ENCODE measurements at places on chromosomes 11 and 22.

- peak; percentile 9 for DNase-seq
These were observed 24.0 kb downstream of the SLC43A1 start for GRCh38 chr11:57491371-57492061.

- DNase-seq, result no peak
These were observed 76.4 kb downstream of the COMMD9 start for GRCh38 chr11:36212564-36213392.

DNA sequence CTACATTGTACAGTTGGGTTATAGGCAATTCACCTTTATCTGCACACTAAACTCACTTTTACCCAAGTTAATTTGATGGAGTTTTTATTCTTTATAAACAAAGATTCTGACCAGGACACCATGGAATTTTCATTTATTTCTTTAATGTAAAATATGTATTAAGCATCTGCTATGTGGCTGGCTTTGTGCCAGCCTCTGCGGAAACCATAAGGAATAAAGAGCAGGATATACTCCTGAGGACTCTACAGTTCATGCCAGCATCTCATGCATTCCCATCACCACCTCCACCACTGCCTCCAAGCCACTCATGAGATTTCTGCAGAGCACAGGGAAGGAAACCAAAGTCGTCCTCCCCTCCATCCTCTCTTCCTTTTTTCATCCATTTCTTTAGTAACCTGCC lies 100.0 kb upstream of the DBX1 start:
- DNase-seq, result no peak

DNA sequence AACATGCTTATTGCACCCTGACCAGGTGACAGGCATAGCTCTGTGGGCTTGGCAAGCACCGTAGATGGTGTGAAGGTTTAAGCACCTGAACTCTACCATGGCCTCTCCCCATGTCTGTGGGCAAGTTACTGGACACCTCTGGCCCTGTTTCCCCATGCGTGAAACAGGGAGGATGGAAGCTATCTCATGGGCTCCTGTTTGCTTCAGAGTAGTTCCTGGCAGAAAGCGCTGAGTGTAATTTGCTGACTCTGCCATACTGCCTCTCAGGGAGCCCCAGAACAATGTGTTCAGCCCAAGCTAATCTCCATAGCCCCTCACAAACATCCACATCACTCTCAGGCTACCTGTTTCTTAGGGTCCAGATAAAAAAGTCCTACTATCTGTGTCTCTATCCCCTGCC lies 2.4 kb downstream of the CBX6 start:
- no peak for DNase-seq

GRCh38 chr11:105986554-105986953 lies 35.5 kb downstream of the MSANTD4 start:
- no peak for DNase-seq

GRCh38 chr11:71062199-71062598 lies 190.2 kb downstream of the SHANK2 start:
- no peak for DNase-seq

DNA sequence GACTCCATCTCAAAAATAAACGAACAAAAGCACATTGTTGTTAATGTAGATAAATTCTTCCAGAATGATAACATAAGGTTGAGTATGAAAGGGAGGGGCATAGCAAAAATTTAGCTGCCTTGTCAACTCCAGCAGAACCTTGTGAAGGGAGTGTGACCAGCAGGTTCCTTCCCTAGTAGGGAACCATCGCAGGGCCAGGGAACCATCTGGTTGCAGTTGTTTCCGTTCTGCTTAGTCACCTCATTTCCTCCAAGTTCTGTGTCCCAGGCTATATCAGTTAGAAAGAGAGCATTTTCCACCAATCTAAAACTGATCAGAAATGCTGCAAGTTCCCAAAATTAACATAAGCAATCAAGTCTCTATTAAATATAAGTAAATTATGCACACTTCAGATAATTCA lies 126.7 kb upstream of the BLID start:
- no peak for DNase-seq

- no peak for DNase-seq
These were observed 38.2 kb downstream of the KIAA0930 start for GRCh38 chr22:45202333-45203149.

- no peak for DNase-seq
These were observed 93.8 kb downstream of the ETS1 start for GRCh38 chr11:128493570-128493965.

DNA sequence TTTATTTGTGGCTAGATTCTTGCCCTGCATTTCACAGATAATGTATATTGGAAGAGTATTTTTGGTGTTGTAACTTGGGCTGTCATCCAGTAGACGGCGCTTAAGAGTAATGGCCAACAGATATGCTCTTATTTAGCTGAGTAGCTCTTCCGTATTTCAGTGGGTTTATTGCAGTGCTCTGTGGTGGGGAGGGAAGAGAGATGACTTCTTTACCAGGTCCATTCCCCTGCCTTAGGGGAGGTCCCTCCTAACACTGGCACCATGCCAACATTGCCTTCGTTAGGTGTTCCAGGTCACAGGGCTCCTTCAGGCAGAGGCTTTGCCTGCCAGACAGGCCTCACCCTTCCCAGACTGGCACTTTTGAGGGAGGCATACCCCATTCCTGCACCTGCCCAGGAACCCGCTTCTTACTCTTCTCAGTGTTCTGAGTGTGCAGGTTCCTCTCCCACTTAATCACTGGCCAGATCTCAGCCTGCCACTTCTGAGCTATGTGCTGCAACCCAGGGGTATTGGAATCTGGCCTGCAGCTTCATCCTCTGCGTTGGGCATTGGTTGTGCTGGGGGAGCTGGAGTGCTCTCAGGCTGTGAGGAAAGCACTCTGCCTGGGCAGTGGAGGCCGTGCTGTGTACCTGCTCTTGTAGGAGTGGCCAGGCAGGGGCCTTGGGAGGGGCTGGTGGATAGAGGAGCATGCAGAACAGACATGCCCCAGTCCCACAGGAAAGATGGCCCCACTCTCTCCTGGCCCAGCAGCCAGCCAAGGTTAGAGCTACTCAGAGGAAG lies 29.4 kb upstream of the SLN start:
- peak; percentile 3 for DNase-seq

GRCh38 chr22:33909075-33909458 lies 11.2 kb downstream of the LARGE1 start:
- no peak for DNase-seq

GRCh38 chr11:107545101-107545514 lies 20.4 kb downstream of the ALKBH8 start:
- no peak for DNase-seq

DNA sequence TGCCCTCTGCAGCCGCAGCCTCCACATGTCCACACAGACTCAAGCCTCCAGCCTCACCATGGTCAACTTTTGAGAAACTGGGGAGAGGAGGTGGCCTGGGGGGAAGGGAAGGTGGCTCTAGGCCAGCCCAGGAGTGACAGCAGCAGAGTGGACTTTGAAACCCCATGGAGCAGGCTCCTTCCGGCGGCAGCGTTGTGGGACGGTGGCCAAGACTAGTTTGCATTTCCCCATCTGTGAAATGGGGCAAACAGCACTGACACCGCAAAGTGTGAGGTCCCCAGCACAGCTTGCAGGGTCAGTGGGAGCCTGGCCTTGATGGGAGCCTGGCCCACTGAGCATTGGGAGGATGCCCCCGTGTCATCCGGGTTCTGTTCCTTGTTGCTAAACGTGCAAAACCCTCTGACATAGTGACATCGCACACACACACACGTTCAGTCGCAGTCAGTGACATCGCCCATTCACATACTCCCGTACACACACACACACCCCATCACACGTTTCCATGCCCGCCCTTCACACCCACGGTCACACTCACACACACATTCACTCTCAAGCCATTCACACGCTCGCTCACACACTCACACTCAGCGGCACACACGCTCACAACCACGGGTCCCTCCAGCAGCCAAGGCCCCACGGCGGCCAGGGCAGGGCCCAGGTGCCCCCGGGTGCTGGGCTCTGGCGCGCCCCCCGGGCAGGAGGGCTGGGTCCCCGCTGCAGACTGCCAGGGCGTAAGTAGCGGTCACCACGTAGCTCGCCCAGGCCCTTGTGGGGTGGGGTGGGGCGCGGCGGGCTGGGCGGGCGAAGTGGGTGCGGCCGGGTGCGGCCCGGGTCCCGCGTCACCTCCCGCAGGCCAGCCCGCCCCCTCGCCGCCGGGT lies 585 bp downstream of the CYB5R3 start:
- no peak for DNase-seq

GRCh38 chr22:47736186-47737034 lies 974.0 kb downstream of the TBC1D22A start:
- DNase-seq, result no peak

GRCh38 chr11:57360991-57361390 lies 20.0 kb downstream of the PRG3 start:
- no peak for DNase-seq

GRCh38 chr22:17430412-17430811 lies 61.2 kb downstream of the CECR2 start:
- DNase-seq, result no peak

GRCh38 chr11:111766834-111767142 lies 599 bp upstream of the PPP2R1B start:
- no peak for DNase-seq

GRCh38 chr11:44427432-44427831 lies 117.5 kb upstream of the ALX4 start:
- no peak for DNase-seq

DNA sequence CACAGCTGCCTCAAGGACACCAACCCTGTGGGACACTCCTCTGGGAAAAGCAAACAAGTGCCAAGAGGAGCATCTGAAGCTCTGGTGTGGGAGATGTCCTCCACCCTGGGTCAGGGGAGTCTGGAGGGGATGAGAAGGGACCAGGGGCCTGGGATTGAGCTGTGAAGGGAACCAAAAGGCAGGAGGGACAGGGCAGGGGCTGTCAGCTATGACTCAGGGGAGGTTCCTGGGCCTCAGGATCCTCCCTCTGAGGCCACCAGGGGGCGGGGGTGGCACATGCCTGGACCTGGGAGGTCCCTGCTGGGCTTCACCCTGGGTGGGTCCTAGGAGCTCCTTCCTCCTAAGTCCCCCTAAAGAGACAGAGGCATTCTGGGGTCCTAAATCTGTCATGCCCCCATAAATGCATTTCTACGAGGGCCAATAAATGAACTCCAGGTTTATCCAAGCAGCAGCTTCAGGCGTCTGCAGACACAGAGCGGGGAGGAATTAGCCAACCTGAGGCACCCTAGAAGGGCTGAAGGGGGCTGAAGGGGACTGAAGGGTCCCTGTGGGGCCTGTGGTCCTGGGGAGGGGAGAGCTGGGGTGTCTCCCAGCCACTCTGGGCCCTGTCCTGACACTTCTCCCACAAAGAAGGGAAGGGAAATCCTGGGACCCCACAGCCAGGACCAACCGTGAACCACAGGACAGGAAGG lies 31.9 kb upstream of the IGLL5 start:
- DNase-seq, result no peak

GRCh38 chr11:69831985-69832384 lies 12.8 kb upstream of the FGF3 start:
- DNase-seq, result no peak

DNA sequence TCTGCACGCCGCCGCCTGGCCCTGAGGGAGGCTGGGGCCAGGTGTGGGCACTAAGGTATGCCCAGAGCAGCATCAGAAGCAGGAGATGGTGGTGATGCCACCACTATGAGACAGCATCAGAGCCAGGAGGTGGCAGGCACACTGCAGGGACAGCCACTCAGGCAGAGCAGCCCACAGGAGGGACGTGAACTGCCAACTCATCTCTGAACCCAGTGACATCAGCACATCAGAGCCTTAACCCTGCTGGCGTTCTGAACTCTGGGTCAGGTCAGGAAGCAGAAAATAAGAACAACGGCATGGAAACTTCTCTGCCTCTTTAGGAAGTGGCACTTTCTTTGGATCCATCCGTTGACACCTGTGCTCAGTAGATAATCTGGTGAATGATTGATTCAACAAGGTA lies 14.7 kb upstream of the IFT27 start:
- DNase-seq, result peak; percentile 66

DNA sequence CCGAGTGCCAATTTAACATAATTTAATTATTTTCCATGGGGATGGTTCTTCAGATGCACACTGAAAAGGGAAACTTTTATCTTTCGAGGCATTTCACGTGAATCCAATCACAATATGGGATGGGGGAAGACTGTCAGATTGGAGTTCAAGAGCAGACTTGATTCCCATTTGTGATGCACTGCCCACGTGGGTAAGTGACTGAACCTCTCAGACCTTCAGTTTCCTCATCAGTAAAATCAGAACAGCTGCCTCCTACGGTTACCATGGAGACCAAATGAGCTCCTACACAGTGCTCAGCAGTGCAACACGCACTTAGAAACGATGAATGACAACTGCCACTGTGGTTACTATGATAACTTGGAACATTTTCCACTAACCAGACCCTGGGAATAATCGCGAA lies 21.7 kb downstream of the KIAA0930 start:
- DNase-seq, result peak; percentile 43

- no peak for DNase-seq
These were observed 5.4 kb upstream of the C11orf87 start for GRCh38 chr11:109416601-109417000.

DNA sequence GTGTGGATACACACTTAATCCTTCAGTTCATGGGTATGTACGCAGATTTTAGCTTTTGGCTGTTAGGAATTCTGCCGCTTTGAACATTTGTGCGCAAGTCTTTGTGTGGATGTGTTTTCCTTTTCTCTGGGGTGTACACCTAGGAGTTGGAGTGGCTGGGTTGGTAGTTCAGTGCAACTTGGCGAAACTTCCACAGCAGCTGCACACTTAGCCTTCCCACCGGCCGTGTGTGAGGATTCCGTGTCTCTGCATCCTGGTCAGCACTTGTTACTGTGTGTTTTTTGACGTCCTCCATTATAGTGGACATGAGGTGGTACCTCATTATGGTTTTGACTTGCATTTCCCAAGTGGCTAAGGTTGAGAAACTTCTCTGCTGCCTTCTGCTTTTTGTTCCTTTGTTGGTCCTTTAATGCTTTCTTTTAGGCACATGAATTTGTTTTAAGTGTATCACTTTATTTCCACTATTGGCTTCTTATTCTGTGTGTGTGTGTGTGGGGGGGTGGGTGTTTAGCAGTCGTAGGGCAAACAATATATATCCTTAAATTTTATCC lies 72.1 kb upstream of the SLC25A18 start:
- DNase-seq, result no peak

DNA sequence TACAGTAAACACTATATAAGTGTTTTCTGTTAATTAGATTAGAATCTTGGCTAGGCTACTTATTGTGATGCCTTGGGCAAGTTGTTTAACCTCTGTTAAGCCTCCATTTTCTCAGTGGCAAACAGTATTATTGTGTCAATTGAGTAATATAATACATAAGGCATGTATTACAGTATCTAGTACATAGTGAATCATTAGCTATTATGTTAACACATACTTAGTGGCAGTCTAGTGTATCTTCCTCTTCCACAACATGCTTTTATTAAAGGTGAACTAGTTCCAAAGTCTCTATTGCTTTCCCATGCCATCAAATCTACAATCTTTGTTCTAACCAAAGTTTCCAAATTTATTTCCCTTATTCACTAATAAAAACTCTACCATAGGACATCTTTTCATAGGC lies 200.9 kb downstream of the SOX6 start:
- DNase-seq, result no peak

DNA sequence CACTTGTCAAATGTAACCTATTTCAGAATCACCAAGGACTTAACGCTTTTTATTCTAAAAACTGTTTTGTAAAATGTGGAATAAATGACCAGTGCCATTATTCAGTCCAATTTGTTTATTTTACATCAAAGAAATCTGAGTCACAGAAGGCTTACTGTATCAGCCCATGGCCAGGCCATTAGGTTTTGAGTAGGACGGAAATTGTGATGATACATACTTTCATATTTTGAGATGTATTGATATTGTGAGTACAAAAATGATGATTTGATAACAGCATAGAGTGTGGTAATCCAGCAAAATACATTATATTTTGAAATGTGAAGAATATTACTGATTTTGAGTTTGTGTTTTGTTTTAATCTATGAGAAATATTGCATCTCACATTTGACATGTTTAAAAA lies 81.1 kb downstream of the PIWIL3 start:
- no peak for DNase-seq
